Neural progenitor cell (in vitro differentiated cells): ENCODE measurements at places on chromosomes 1 and 21. TPM values are rescaled to one million over a fixed set of nuclear protein-coding genes. Genes with fewer than 3 reads are reported as not detected.

DNA sequence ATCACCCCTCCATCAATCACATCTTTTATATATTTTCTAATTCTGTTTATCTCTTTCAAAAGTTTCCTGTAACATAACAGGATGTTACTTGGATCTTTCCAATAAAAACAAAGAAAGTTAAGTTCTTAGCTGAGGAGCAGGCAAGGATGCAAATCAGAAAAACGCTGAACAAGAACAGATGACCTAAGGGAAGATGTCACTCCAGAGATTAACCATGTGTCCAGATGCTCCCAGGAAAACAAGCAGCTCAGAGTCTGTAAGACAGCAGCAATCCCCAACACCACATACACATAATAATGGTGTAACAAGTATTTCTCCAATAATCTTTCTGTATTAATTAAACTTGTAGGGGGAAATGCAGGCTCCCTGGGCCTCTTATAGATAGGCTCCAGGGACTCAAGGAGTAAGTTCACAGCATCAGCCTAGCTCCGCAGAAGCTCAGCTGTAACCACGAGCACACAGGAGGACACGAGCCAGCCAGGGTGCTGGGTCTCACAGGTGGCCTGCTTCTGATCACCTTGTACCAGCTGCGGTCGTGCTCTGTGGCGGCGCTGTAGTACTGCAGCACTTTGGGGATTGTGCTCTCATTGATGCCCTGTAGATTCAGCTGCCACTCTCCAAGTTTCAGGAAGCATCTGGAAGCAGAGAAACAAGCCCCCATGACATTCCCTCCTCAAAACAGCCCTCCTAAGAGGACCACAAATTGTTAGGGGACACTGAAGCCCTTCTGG is 33.1 kb upstream of the EXOSC10 start:
- peak; percentile 2 for DNase-seq
- H3K27ac ChIP-seq: no peak overlapping the region
- H3K4me3 ChIP-seq: no peak overlapping the region
- H3K4me1 ChIP-seq: no peaks in the 10 kb centered on the region
- H3K36me3 ChIP-seq: no peaks in the 10 kb centered on the region

DNA sequence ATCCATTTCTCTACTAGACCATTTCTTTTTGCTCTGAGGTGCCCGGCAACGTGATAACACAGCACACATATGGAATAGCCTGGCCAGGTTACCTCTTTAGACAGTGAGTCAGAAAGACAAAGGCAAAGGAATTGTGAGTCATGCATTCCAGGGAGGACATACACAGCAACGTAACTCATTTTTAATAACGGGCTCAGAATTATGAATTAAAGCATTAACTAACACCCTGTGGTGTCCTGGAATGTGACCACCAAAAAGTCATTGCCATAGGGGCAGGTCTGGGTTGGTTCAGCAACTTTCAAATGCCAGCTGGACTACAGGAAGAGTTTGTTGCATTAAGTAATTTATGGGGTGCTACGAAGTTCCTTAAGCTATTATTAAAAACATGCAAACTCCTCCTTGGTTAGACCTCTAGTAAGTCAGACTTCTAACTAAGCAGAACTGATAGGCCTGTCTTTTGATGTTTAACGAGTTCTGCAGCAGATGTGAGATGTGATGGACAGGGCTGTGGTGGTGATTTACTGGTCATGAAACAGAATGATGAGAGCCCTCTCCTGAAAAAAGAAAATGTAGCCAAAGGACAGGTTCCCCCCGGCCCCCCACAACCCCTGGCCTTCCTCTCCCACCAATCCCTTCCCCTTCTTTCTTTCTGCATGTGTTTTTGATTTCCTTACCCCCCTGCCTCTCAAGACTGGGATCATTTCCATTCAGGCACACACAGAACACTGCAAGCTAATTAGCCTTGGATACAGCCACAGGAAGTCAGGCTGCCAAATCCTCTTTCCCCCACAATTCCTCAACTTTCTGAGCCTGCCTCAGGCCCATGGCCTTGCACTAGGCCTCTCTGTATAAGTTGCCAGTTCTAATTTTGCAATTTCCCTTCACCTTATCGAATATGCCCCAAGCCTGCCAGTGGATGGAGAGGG is 88.9 kb upstream of the HAO2 start:
- no peaks in the 10 kb centered on the region for H3K4me1 ChIP-seq
- H3K4me3 ChIP-seq: no peak overlapping the region
- DNase-seq: no peak
- no peaks in the 10 kb centered on the region for H3K36me3 ChIP-seq
- no peaks in the 10 kb centered on the region for H3K27me3 ChIP-seq
- H3K27ac ChIP-seq: no peak overlapping the region

DNA sequence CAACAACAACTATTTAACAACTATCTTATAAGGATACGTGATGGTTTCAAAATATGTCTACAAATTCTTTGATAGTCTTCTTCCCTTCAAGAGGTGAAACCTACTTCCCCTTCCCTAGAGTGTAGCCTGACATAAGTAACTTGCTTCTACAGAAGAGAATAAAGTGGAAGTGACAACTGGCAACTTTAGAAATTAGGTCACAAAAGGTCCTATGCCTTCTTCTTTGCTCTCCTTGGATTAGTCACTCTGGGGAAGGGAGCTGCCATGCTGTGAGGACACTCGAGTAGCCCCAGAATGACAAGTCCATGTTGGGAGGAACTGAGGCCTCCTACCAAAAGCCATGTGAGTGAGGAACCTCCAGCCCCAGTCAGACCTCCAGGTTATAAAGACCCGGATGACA is 19.2 kb downstream of the EFCAB14 start:
- H3K27ac ChIP-seq: no peak overlapping the region
- no peaks in the 10 kb centered on the region for H3K27me3 ChIP-seq
- no peaks in the 10 kb centered on the region for H3K36me3 ChIP-seq
- H3K4me3 ChIP-seq: no peak overlapping the region

- no peaks in the 10 kb centered on the region for H3K36me3 ChIP-seq
- peaks cover 15% of the 10 kb centered on the region for H3K4me1 ChIP-seq
Observed at GRCh38 chr1:208189716-208190115, 54.5 kb downstream of the PLXNA2 start.

- no peaks in the 10 kb centered on the region for H3K36me3 ChIP-seq
- peaks cover 15% of the 10 kb centered on the region for H3K4me1 ChIP-seq
- no peak overlapping the region for H3K27ac ChIP-seq
- H3K27me3 ChIP-seq: no peaks in the 10 kb centered on the region
- no peak overlapping the region for H3K4me3 ChIP-seq
Observed at GRCh38 chr1:201659572-201659971, 120.6 kb downstream of the NAV1 start.

- no peaks in the 10 kb centered on the region for H3K36me3 ChIP-seq
- no peak overlapping the region for H3K4me3 ChIP-seq
- peak; percentile 9 for DNase-seq
- peaks cover 17% of the 10 kb centered on the region for H3K4me1 ChIP-seq
- no peaks in the 10 kb centered on the region for H3K27me3 ChIP-seq
Observed at GRCh38 chr1:56901716-56902115, 47.1 kb downstream of the C8A start.

DNA sequence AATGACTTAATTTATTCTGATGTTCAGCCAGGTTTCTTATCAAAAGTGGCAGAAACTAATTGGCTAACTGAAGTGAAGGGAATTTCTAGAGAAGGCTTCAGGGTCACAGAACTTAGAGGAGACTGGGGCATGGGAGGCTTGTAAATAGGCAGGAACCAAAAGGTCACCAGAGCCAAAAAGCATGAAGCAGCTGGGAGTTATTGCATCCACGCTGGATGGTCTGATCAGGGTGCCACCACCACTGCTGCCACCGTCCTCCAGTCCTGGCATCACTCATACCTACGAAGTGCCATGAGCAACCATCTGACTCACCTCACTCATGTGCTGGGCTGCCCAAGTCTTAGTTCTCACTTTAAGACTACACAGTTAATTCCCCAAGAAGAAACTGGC is 82.5 kb upstream of the DPH5 start:
- no peaks in the 10 kb centered on the region for H3K4me1 ChIP-seq
- DNase-seq: no peak
- H3K27me3 ChIP-seq: no peaks in the 10 kb centered on the region

- no peaks in the 10 kb centered on the region for H3K4me1 ChIP-seq
- H3K4me3 ChIP-seq: no peak overlapping the region
- H3K27ac ChIP-seq: no peak overlapping the region
- H3K36me3 ChIP-seq: peaks cover 13% of the 10 kb centered on the region
- H3K27me3 ChIP-seq: no peaks in the 10 kb centered on the region
- DNase-seq: peak; percentile 52
Observed at GRCh38 chr1:64686828-64687724, 57.8 kb upstream of the RAVER2 start.

- no peaks in the 10 kb centered on the region for H3K36me3 ChIP-seq
- H3K4me3 ChIP-seq: no peak overlapping the region
- no peak for DNase-seq
Observed at GRCh38 chr1:86176226-86176625, 19.7 kb upstream of the COL24A1 start.

GRCh38 chr1:228180271-228180958 is 14.8 kb downstream of the IBA57 start:
- no peaks in the 10 kb centered on the region for H3K4me1 ChIP-seq
- H3K27ac ChIP-seq: no peak overlapping the region
- H3K4me3 ChIP-seq: no peak overlapping the region
- no peaks in the 10 kb centered on the region for H3K27me3 ChIP-seq

- no peak overlapping the region for H3K4me3 ChIP-seq
- no peak overlapping the region for H3K27ac ChIP-seq
- no peaks in the 10 kb centered on the region for H3K4me1 ChIP-seq
- peaks cover 8% of the 10 kb centered on the region for H3K36me3 ChIP-seq
- no peak for DNase-seq
Observed at GRCh38 chr1:70290218-70290617, 64.3 kb downstream of the ANKRD13C start.

GRCh38 chr1:234544087-234544579 is 65.2 kb upstream of the TARBP1 start:
- DNase-seq: no peak
- H3K4me3 ChIP-seq: no peak overlapping the region
- H3K36me3 ChIP-seq: no peaks in the 10 kb centered on the region
- no peaks in the 10 kb centered on the region for H3K27me3 ChIP-seq

DNA sequence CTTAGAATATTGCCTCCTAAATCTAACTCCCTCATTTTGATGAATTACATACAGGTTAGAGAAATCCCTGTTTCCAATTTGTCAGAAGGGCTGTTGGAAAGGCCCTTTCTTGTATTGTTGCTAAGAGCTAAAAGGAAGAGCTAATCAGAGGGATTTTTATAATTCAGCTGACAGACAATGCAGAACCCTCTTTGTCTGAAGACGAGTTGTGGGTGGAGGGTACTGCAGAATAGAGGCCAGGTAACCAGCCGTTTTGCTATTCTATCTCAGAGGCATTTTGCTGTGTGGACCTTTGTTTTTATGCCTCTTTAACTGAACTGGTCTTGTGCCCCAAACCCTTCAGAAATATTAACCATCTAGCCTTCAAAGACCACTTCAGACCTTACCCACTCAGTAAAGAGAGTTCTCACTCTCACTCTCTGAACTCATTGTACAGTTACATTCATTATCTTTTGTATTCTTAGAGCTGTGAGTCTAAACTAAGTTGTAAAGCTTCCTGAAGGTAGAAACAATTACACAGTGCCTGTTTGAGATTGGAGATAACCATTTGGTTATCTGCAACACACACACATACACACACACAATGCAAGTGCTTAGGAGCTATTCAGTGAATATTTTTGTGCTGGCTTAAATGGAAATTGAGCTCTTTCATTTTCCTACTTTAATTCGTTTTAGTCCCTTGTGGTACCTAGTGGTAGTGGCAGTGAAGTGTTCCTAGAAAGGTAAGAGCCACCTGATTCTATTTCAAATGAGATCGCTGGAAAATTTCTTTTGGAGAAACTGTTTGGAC is 19.7 kb downstream of the KPNA6 start:
- no peaks in the 10 kb centered on the region for H3K36me3 ChIP-seq
- no peaks in the 10 kb centered on the region for H3K27me3 ChIP-seq
- peaks cover 23% of the 10 kb centered on the region for H3K4me1 ChIP-seq
- peak overlapping the region; percentile 60 for H3K27ac ChIP-seq

GRCh38 chr1:107879927-107880326 is 85.1 kb downstream of the VAV3 start:
- DNase-seq: no peak
- no peaks in the 10 kb centered on the region for H3K36me3 ChIP-seq
- no peak overlapping the region for H3K4me3 ChIP-seq
- H3K4me1 ChIP-seq: peaks cover 10% of the 10 kb centered on the region

DNA sequence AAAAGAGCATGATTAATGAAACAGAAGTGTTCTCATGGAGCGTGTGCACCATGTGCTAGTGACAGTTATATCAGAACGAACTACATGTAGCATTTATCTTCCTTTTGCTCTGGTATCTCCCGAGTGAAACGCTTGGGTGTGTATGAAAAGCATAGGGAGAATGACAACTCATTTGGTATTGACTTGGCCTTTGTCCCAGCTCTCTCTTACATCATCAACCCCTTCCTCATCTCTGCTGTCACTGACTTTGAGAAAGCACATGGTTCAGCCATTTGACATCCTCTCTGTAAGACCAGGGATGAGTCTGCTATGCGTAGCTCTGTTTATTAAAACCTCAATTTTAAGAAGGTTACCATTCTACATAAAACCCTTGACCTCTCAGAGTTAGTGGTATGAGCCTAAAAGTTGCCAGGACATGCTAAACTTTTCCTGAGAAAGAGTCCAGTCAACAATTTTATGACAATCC is 201.0 kb downstream of the NRIP1 start:
- H3K4me1 ChIP-seq: peaks cover 13% of the 10 kb centered on the region
- no peaks in the 10 kb centered on the region for H3K36me3 ChIP-seq
- H3K4me3 ChIP-seq: no peak overlapping the region
- H3K27ac ChIP-seq: no peak overlapping the region

- H3K4me1 ChIP-seq: peaks cover 19% of the 10 kb centered on the region
- H3K27ac ChIP-seq: no peak overlapping the region
- no peak for DNase-seq
- H3K36me3 ChIP-seq: no peaks in the 10 kb centered on the region
- no peak overlapping the region for H3K4me3 ChIP-seq
Observed at GRCh38 chr1:206551986-206552326, 44.6 kb downstream of the RASSF5 start.

GRCh38 chr1:221704306-221704705 is 37.6 kb downstream of the DUSP10 start:
- no peak for DNase-seq
- no peaks in the 10 kb centered on the region for H3K27me3 ChIP-seq
- H3K4me1 ChIP-seq: peaks cover 19% of the 10 kb centered on the region
- H3K27ac ChIP-seq: no peak overlapping the region
- H3K4me3 ChIP-seq: no peak overlapping the region

GRCh38 chr1:44472620-44473525 is 67.8 kb downstream of the RNF220 start:
- DNase-seq: no peak
- no peak overlapping the region for H3K4me3 ChIP-seq
- no peak overlapping the region for H3K27ac ChIP-seq

Gene PPIH
- total RNA-seq: 77.9 and 126 TPM in 2 replicates

Gene S100B
- 0.60 and 1.0 TPM in 2 replicates for total RNA-seq

Gene CD52
- total RNA-seq: 2.5 and 7.3 TPM in 2 replicates

Gene NBPF20
- 0.37 and 0.68 TPM in 2 replicates for total RNA-seq

Gene SH2D2A
- total RNA-seq: 1.2 TPM in 1 of 2 replicates, not detected in the other

Gene CR1
- not detected in 2 replicates for total RNA-seq
